ENCODE measurements at places on chromosomes 4 and X.

DNA sequence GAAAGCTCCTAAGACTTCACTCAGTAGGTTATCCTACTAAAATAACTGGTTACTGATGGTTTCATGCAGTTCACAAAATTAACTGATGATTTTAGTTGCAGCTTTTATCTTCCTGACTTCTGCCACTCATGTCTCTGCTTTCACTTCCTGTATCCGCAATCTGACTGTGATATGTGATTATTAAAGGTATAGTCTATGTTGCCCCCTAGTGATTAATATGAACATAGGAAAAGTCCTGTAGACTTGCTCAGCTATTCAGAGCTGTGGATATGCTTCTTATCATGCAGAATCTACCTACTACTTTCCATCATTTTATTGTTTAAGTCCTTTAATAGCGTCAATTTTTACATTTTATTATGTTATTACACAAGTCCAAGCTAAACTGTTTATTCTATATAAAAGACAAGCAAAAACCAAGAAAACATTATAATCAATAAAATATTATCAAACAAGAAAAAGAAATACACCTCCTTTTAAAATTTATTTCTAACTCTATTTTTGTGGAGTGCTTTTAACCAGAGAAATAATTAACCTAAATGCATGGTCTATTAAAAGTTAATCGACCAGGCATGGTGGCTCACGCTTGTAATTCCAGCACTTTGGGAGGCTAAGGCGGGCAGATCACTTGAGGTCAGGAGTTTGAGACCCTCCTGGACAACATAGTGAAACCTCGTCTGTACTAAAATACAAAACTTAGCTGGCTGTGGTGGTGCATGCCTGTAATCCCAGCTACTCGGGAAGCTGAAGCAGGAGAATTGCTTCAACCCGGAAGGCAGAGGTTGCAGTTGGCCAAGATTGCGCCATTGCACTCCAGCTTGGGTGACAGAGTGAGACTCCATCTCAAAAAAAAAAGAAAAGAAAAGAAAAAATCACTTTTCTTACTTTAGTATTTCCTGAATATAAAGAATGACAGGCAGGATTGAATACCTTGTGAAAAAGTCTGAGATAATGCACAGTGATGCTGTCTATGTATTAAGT is 40.4 kb upstream of the TLR2 start:
- DNase-seq, result no peak

- no peak for DNase-seq
Observed at GRCh38 chrX:10483191-10483831, 137.1 kb downstream of the MID1 start.

DNA sequence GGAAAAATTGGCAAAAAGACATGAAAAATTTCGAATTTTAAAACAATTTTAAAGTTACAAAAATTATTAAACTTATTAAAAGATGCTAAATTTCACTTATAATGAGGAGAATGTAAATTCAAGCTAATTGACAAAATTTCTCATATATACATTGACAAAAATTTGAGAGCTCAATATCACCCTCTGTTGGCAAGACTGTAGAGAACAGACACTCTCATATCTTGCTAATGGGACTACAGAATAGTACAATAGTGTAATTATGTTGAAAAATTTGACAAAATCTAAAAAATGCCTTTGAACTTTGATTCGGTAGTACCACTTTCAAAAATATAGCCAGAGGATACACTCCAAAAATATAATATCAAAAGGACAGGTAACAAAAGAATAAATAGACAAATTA is 29.8 kb downstream of the DCAF8L2 start:
- DNase-seq, result no peak

DNA sequence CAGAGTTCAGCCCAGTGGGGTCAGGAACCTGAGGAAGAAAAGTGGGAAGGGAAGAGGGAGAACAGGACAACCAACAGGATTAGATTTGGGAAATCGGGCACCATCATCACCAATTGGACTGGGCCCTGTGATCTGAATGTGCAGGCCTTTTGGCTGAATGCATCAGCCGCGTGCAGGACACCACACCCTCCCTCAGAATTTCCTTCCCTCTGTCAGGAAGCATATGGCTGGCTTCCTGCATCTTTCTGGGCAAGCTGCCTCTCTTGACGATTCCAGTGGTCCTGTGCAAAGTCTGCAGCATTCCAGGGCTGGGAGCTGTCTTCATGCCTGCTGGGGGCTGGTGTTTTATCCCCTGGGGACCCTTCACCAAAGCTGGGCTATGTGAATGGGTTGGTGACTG is 16.4 kb downstream of the MAGEA4 start:
- DNase-seq, result no peak

- DNase-seq, result no peak
Observed at GRCh38 chr4:113759696-113760093, 1.8 kb downstream of the CAMK2D start.

DNA sequence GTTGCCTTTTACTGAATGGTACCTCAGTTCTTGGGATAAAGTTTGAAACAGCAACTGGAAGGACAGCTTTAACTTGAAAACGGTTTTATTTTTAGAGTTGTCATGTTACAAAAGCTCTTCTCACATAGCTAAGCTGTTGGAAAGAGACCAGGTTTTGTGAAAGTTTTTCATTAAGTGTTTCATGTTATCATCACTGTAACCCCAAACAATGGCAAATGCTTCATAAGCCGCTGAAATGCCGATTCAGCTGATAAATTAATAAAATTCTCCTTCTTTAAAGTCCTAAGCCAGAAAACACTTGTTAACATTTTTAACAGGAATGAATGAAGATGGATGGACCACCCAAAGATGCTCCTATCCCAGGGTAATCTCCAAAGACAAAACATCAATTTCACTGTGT is 76.1 kb upstream of the IRF2 start:
- DNase-seq, result no peak

GRCh38 chr4:174071595-174071994 is 211.9 kb downstream of the FBXO8 start:
- DNase-seq, result no peak

DNA sequence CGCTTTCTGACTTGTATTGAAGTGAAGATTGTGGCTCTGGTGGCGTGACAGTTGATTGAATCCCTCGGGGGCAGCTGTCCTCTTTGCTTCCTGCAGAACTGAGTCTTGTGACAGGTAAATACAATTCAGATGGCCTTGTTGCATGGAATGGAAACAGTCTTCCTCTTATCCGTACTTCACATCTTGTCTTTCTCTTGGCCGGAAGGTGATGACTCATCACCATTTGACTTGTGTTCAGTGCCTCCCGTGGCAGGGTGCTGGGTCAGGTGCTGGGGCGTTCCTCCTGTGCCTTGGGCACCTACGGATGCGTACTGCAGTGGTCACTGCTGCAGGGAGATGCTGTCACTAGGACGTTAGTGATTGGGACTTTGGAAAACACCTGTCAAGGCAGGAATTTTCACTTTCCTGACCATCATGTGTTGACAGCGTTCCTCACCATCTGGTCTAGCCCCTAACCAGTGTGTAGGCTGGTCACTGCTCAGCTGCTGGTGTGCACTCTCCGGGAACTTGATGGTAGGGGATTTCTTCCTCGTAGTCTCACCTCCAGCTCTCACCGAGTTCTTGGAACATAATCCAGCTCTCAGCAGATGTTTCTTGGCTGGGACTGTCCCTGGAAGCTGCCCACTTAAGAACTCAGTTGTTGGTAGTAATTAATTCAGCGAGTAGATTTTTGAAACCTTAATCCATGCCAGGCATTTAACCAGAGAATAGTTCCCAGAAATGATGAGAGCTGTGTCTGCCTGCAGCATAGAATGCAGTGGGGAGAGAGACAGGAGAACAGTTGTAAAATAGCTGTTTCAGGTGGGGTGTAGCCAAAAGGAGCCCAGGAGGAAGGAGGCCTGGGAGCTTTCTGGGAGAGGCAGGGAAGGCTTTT is 7.2 kb downstream of the TBC1D14 start:
- peak; percentile 33 for DNase-seq

DNA sequence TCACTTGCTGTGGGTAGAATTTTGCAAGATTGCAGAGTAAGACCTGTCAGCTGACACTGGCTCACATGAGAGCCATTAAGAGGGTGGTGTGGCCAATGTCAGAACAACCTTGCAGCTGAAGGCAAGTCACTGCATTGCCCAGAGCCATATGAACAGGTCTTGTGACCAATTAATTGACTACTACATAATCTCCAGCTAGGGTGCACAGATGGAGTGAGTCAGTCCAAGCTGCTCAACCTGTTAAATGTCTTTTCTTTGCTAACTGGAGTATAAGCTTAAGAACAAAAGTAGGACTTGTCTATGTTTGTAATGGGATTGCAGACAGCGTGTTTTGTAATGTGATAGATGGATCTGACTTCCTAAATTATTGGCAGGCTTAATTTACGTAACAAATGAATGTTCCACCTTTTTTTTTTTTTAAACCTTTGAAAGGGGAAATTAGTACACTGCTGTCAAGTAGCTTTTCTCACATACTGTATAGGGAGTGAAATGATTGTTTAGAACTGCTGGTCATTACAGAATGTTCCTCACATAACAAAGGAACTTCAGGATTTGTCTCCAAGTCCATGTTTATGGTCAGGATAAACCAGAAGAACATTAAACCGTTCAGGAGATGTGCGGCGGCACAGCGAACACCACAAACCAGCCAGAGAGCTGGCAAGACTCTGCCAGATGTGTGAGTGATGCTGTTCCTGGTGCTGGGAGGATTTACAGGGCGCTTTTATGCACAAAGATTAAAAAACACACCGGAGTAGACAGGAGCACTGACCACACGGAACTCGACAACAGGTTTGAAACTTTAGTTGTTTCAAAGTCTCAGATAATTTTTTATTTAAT is 37.0 kb downstream of the FNIP2 start:
- DNase-seq, result no peak
